ENCODE measurements at places on chromosomes 2 and 18.

DNA sequence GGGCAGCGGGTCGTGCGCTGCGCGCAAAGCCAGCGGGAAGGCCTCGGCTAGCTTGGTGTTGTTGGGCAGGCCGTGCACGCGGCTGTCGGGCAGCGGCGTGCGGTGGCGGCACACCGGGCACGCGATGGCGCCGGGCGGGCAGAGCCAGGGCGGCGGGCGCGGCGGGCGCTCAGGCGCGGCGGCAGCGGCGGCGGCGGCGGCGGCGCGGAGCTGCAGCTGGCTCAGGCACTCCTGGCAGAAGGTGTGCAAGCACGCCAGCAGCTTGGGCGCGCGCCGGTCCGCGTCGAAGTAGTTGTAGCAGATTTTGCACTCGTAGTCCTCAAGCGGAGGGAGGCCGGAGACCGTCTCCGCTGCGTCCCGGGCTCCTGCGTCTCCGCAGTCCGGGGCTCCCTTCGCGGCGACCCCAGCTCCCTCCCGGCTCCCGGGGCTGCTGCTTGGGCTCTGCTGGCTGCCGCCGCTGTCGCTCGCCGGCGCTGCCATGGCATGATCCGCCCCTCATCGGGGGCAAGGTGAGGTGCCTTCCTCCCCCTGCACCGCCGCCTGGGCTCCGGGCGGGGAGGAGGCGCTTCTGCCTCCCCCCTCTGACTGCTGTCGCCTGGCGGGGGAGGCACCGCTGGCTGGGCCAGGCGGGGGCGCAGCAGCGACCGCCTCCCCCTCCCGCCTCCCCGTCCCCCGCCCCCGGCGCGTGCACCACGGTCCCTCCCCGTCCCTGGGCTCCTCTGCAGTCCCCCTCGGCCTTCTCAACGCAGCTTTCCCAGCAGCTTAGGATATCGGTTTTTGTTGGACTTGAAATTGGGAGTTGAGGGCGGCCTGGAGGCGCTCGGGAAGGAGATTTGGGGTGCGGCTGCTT lies 21.0 kb upstream of the PAX3 start:
- DNase-seq = no peak

DNA sequence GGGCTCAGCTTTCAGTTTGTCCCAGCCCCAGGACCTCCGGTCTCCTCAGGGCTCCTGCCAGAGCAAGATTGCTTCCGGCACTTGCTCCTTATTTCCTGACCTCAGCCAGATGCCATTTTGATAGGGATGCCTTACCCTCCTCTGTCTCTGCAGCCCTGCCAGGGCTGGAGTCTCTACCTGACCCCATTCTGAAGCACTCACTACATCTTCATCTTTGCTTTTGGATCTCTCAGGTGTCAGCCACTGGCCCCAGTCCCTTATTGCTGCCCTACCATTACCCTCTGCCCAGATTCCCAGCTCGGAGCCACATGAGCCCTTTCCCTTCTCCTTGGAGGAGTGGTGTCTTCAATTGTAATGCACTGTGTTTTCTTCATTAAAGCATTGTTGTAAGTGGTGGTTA lies 17.1 kb downstream of the OSBPL6 start:
- no peak for DNase-seq

- peak; percentile 91 for DNase-seq
These were observed 189.3 kb downstream of the SH3RF3 start for GRCh38 chr2:109318150-109318948.

DNA sequence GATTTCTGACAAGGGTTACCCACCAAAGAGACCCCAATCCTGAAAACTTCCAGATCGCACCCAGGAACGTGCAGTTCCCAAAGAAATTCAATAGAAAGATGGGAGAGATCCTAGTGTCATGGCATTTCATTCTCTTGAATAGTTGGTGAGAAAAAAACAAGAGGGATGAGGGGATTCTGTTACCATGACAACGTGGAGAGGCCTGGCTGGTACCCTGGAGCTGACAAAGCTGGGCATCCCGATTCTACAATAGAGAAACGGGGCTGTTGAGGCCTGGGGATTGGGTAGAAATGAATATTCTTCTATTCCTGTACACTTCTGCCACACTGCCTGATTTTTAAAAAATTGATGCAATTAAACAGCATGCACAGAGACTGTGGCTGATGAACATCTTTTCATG lies 41.0 kb downstream of the POLE4 start:
- DNase-seq = no peak

DNA sequence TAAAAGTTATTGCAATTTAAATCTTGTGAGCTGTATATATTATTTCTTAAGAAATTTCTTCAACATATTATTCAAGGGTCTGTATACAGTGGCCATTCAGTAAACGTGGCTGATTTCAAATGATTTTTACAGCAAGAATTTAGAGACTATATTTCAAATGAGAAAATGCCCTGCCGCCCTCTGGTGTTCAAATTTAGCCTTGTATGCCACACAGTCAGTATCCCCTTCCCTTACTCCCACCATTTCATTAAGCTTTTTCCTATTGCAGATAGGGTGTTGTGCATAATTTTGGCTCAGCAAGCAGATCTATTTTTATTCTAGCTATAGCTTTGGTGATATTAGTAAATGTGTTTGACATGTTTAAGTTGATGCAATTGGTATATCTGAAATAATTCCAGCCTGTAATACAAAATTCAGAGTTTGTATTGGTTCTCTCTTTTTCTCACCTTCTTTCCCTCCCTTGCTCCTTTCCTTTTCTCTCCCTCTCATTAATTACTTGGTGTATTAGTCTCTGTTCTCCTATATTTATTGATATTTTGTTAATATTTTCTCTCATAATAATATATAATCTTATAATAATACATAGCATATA lies 22.8 kb upstream of the SCN7A start:
- no peak for DNase-seq

- DNase-seq = no peak
These were observed 1223.2 kb upstream of the ACVR2A start for GRCh38 chr2:146621656-146622055.

- no peak for DNase-seq
These were observed 15.9 kb upstream of the VPS4B start for GRCh38 chr18:63438181-63438580.

DNA sequence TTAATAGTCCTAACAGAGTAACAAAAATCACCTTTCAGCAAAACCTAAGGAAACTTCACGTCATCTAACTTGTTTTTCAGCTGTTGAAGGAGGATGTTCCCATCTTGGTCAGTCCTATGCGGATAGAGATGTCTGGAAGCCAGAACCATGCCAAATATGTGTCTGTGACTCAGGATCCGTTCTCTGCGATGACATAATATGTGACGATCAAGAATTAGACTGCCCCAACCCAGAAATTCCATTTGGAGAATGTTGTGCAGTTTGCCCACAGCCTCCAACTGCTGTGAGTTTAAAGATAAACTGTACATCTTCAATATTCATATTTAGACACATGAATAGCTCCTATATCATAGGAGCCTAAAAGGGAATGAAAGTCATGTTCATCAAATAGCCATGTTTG lies 10.5 kb downstream of the COL3A1 start:
- DNase-seq = no peak

- DNase-seq = no peak
These were observed 86.2 kb upstream of the SPATS2L start for GRCh38 chr2:200220251-200220650.

- DNase-seq = no peak
These were observed 214.7 kb downstream of the KCNH7 start for GRCh38 chr2:162623888-162624287.

- DNase-seq = no peak
These were observed 6.0 kb downstream of the UGT1A6 start for GRCh38 chr2:233698740-233699139.

DNA sequence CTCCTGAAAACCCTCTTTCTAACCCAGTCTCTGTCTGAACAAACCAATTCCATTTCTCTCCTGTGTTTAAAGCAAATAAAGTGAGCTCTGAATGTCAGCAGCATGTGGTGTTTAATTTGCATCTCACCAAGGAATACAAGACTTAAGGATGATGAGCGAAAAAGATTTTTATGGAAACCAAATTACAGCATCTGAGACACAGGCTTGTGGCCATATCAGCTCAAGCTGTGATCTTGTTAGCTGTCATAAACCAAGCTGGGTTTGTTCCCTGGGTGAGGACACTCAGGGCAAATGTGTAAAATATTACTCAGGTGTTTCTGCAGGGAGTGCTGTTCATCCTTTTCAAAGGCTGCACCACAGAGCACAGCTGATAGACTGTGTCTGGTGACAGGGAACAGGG lies 129.3 kb upstream of the REV1 start:
- no peak for DNase-seq

- no peak for DNase-seq
These were observed 1485.4 kb upstream of the CELF4 start for GRCh38 chr18:39051013-39051412.

DNA sequence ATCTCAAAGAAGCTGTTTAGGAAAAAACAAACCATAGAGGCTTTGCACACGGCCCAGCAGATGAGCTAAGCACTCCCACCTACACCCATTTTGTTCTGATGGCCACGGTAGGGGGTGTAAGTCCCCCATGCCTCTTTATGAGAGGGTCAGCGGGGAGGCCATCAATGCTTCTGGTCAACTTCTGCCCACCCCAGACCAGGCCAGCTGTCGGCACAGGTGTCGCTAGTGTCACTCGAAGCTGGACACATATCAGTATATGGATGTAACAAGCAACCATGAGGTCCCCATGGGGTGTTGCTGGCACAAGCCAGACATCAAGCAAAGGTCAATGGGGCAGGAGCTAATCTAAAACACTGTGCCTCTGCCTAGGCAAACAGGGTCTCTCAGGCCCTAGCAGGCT lies 23.7 kb upstream of the SLC35F6 start:
- DNase-seq = no peak

DNA sequence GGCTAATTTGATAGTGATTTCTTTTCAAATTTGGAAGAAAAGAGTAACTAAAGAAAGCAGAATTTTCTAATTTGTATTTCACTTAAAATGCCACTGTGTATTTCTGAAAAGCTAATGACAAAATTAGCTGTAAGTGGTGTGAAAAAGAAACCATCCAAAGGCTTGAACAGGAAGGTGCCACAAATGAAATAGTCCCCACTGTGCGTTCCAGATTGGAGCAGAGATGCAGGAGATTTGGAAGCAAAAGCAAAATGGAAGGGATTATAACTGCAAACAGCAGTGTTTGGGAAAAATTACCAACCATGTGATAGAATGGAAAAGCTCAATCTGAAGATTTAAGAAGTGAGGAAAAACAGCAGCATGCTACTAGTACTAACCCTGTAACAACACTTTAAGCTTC lies 498.7 kb downstream of the SUCLG1 start:
- no peak for DNase-seq

DNA sequence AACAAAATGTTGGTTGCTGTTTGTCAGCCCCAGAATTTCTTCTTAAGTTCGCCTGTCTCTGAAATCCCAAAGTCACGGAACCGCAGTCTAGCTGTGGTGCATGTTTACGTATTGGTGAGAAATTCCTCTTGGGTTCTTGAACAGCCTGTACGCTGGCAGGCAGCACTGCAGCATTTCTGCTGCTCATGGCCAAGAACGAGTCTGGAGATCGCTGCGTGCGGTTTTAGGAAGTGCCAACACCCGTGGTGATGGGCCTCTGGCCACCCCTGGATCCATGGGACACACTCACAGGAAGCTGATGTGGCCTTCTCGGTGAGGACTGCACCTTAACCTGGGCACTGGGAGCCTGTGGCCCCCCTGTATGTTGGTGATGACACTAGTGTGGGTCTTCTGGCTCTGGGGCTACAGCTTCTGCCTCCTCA lies 23.7 kb downstream of the ASB1 start:
- DNase-seq = no peak

DNA sequence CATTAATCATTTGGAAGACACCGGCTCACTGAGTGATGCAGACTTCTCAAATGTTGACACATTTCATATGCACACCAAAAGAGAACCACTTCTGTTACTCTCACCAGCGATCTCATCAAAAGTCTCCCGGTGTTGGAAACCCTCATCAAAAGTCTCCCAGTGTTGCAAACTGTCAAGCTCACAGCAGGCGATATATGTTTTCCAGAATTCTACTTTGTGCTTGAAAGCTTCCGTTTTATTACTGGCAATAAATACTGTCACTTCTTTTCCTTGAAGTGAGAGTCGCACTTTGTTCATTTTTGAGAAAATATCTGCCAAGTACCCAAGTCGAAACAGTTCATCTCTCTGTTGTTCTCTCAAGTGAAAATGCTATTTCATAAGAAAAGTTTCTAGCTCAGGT lies 20.5 kb downstream of the MLPH start:
- DNase-seq = no peak

Measured in hepatic stellate cell (primary cell).